ENCODE measurements at places on chromosomes 2 and 18.

DNA sequence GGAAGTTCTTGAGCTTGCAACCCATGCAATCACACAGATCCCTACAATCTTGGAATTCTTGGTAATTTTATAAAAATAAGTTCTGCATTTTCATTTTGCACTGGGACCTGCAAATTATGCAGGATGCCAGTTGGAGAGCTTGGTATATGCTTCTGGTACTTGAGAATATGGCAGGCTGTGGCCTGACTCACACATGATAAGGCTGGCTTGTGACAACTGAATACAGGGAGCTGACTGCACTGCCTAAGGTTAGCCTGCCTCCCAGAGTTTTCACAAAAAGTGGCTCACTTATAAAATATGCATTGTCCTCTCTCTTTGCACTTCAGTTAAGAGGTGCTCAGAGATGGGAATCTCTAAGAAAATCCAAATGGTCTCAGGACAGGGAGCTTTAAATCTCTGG, 265.5 kb upstream of the KCNJ3 start:
- no peak for ATAC-seq

GRCh38 chr2:219254590-219255201, 978 bp upstream of the TUBA4A start:
- ATAC-seq: peak; percentile 67

GRCh38 chr2:226002438-226002837, 602.9 kb downstream of the NYAP2 start:
- ATAC-seq: no peak

DNA sequence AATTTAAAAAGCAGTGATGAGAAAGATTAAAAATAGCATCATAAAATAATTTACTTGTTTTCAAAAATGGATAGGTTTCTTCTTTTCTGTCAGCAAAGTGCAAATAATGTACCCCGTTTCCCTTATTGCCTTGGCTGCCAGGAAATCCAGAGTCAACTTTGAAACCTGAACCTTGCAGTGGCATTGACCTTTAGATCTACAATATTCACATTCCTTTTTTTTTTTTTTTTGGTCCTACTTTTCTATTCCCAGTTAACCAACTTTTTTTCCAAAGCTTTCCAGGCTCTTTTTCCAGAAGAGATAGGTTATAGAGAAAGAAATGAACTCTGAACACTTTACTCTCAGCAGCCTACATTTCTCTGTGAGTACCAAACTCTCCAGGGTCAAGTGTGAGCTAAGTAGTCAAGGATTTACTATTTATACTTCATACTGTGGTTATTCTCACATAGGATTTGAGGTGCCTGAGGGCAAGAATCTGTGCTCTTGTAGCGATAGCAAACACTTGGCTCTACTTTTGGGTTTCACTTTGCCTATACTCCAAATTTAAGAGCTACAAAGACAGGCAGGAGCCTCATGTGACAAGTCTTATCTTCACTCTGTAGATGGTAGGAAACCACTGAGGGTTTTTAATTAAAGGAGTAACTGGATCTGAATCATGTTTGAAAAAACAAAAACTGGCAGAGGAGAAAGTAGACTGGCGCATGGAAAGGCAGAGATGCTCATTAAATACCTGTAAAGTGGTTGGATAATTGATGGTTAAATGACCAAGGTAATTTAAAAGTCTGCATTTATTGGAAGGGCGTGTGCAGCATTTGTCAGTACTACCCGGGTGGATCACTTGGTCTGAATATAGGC, 63.2 kb upstream of the TMEM17 start:
- no peak for ATAC-seq

GRCh38 chr2:189024901-189025618, 50.9 kb downstream of the COL3A1 start:
- no peak for ATAC-seq

DNA sequence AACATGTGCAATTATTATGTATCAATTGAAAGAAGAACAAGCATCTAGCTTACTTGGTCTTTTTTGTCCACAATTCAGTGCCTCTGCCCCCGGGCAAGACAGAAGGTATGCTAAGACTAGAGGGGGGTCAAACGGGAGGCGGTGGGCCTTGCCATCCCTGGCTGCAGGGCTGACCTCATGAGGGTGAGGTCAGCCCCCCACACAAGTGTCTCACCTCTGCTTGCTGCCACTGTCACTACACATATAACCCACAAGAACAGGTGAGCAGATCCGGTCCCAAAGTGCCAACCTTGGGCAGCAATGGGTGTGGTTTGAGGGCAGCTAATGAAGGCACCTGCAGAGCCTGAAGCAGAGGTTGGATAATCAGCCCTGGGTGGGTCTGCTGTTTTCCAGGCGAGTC, 71.5 kb downstream of the EDAR start:
- ATAC-seq: no peak

DNA sequence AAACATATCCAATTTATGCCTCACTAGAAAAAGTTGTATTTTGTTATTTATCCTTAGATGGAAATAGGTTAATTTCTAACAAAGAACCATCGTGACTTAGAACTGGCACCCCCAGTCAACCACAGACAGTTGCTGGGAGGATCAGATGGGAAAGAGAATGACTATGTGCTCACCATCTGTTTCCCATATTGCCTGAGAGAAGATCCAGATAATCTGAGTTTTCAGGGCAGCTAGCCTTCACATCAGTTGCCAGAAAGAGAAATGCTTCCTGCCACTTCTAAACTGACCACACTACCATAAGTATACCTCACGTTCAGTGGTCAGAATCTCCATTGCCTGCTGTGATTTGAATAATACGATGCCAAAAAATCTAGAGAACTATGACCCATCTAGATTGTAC, 28.4 kb upstream of the NEB start:
- no peak for ATAC-seq

DNA sequence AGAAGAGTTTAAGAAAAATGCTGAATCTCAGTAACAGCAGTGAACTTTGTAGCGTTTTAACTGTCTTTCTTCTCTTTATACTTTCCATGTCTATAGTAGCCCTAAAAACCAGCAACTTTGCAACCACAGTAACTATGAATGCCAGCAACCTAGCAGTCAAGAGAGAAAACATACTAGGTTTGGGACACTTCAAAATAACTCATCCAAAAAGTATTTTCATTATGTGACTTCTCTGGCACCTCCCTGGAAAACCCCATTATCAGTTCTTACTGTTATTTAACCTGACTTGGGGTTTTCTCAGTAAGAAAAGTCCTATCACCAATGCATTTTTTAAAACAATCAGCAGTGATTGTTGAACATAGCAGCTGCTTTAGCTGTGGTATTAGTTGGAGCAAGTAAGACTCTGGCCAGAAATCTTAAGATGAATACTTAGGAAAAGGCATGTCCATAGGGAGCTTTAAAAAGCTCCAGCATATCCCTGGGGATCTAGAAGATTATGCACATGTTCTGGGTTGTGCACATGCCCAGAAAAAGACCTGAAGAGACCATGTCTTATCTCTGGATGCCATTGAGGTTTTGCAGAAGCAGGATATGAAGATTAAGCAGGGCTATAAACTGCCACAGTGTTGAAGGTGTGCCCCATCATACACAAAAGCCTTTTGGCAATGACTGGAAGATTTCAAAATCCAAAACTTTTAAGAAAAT, 411.3 kb downstream of the CMPK2 start:
- no peak for ATAC-seq

DNA sequence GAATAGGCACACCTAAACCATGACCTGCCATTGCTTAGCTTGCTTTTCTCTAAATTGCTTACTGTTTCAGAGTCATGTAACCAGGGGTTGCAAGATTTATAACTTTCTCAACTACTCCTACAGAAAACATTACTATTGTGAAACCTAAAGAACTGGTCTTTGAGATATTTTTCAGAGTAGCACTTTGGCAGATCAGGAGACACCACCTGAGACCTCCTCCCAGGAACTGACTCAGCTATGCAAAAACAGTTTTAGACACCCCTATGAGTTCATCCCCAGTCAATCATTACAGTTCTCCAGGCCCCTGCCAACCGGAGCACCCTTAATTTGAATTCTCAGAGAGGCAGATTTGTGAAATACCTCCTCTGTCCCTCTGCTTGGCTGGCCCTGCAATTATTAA, 80.3 kb downstream of the MBOAT2 start:
- no peak for ATAC-seq

DNA sequence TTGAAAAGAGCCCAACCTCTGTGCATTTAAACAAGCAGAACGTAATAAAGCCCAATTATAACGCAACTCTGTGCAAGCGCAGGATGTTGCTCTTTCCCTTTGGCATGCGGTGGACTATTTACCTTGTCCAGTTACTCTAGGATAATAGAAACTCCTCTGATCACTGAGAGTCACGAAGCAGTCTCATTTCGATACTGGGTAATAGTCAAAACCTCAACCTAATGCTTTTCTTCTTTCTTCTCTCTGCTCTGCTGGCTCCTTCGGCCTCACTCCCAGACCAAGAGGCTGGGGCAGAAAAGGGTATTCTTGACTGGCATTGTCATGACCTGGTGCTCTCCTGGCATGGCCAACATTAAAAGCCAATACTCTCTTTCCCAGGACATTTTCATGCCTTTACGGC, 89.7 kb upstream of the GCFC2 start:
- ATAC-seq: no peak

- ATAC-seq: no peak
These were observed 51.7 kb downstream of the RBKS start for GRCh38 chr2:27838502-27838901.

DNA sequence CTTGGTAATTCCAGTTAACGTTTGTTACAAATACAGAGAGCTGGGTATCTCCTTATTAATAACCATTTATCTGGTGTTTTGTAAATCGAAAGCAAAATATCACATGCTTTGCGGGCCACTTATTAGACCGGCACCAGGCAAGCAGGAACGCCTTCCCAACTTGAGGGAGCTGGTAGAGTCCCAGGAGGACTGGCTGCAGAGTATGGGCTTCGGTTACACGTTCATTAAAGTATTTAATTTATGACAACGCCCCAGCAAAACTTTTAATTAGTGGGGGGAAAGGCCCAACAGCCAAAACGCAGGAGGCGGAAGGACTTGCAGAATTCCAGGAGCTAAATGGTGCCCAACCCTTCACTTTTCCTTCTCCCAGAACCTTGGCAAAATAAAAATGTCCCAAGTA, 3.7 kb downstream of the SMAD7 start:
- ATAC-seq: no peak

DNA sequence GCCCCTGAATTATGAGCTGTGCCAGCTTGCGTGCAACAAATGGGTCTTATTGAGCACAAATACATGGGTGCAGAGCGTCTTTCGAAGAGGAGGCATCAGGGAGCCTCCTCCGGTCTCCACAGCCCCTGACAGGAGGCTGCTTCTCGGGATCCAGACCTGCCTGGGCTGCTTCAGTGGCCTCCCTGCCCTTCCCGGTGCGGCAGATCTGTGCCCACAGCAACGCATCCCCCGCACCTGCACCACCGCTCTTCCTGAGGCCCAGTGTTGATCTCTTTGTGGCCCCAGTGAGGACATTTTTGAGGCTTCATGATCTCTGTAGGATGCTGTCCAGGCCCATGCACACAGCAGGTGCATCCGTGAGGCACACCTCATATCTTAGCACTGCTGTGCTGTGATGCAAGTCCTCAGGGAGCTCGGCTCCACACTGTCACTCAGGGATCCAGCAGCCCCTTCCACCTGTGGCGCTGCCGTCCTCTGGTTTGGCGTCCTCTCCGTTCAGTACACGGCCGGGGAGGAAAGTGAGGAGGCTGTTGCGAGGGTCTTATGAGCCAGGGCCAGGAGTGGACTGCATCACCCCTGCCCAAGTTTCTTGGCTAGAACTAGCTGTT, 17.4 kb downstream of the RTP5 start:
- no peak for ATAC-seq

DNA sequence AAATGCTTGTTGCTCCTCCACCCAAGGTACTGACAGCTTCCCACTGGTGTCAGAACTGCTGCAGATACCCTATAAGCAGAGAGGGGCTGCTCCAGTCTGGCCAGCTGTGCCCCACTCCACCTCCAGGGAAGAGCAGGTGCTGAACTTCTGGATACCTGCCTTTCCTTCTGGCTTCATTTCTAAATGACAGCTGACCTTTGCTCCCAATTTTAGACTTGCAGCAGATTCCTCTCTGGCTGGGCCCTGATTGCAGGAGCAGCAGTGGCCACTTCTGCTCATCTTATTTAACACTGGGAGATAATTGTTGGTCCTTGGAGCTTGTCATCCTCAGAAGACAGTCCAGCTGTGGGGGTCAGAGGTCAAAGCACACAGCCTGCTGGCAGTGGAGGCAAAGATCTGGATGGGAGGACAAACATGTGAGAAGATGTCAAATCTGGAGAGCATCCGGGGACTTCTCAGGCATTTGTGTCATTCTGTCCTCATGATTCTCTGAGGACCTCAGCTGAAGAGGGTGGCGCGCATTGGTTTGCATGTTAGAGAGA, 38.9 kb downstream of the SETBP1 start:
- ATAC-seq: no peak

- ATAC-seq: peak; percentile 38
These were observed 19.8 kb downstream of the ARL5A start for GRCh38 chr2:151808258-151809072.

- peak; percentile 28 for ATAC-seq
These were observed 874.9 kb downstream of the RNF144A start for GRCh38 chr2:7792031-7792651.

DNA sequence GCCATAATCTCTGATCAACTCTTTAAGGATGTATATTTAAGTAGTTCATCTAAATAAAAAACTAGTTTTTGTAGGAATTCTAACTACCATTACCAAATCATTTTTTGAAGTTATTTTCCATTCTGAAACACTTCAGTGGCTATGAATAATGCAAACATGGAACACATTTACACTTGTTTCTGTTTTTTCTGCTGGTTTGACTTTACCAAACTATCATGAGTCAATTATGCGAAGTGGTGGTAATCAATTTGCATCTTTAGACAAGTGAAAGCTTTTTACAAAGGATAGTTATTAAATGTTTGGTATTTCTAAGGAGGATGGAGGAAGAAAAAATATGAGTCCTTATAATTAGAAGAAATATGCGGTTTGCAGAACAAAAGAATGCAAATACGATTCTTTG, 202.0 kb upstream of the MMADHC start:
- no peak for ATAC-seq

- no peak for ATAC-seq
These were observed 14.5 kb downstream of the SH3BP4 start for GRCh38 chr2:234966340-234966739.

DNA sequence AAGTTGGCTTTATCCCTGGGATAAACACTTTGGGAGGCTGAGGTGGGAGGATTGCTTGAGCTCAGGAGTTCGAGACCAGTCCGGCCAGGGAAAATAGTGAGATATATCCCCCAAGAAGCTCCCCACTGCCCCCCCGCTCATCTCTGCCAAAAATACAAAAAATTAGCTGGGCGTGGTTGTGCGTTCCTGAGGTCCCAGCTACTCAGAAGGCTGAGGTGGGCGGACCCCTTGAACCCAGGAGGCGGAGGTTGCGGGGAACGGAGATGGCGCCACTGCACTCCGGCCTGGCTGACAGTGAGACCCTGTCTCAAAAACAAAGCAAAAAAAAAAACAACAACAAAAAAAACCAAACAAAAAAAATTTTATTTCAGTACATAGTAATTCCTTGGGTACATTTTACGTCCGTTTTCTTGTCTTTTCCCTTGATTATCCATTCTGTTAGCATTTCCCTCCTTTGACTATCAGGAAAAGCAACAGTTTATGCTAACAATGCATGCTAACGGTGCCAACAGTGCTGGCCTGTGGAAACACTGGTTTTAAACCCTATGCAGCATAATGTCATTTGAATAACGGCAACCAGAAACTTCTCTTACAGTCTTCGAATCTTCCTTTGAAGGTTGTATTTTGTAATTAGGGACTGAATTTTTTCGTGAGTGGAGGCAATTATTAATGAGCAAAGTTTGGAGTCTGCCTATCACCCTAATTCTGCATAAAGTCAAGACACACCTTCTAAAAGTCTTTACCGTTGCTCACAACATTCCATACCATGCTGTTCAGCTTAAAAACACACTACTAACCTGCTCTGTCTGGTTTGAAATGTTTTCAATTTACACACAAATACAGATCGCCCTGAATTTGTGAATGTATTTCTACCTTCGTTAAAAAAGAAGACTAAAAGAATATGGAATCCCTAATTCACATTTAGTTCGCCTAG, 721 bp upstream of the MIB1 start:
- ATAC-seq: no peak

All from activated CD4-positive, CD25-positive, alpha-beta regulatory T cell treated with anti-CD3 and anti-CD28 coated beads, Interleukin-2, amount 50 U/mL, for 24 hours (primary cell).